Renal cortical epithelial cell (primary cell): ENCODE measurements at places on chromosomes 16 and 17. TPM values are rescaled to one million over a fixed set of nuclear protein-coding genes. Genes with fewer than 3 reads are reported as not detected.

KREMEN2 gene
- 0.50 and 1.9 TPM in 2 replicates for total RNA-seq

TBC1D3E gene
- not detected in 2 replicates for total RNA-seq

MYH13 gene
- total RNA-seq = not detected in 2 replicates

PERCC1 gene
- total RNA-seq = not detected in 2 replicates

ADAD2 gene
- total RNA-seq = 0.35 TPM in 1 of 2 replicates, not detected in the other

CMTM3 gene
- 11.6 and 22.2 TPM in 2 replicates for total RNA-seq

TBC1D3G gene
- total RNA-seq = not detected in 2 replicates

SOX8 gene
- 0.20 TPM in 1 of 2 replicates, not detected in the other for total RNA-seq

GRAP gene
- 0.15 and 0.17 TPM in 2 replicates for total RNA-seq

FBXO39 gene
- total RNA-seq = 0.20 TPM in 1 of 2 replicates, not detected in the other

MYL4 gene
- 0.15 TPM in 1 of 2 replicates, not detected in the other for total RNA-seq

DNA sequence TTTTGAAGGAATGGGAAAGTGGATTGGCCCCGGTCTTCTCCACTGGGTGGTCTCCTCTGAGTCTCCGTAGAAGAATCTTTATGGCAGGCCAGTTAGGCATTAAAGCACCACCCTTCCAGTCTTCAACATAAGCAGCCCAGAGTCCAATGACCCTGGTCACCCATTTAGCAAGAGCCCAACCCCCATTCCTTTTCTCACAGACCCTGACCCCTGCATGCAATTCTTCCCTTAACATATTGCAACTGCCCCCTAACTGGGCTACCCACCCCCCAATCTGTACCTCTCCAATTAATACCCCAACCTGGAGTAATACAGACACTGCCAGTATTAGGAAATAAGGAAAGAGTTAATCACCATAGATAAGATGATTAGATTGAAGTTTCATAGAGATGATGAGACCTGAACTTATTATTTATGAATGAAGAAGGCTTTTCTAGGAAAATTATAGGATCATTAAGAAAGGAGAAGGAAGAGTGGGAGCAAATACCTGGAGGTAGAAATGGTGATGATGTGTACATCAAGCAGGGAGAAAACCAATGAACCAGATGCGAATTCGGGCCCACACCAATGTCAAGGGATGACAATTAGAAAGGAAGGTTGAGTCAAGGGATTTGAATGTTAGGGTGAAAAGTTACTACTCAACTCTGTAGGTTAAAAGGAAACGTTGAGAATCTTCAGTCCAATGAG is 2.4 kb downstream of the CCL2 start:
- peak; percentile 31 for DNase-seq

DNA sequence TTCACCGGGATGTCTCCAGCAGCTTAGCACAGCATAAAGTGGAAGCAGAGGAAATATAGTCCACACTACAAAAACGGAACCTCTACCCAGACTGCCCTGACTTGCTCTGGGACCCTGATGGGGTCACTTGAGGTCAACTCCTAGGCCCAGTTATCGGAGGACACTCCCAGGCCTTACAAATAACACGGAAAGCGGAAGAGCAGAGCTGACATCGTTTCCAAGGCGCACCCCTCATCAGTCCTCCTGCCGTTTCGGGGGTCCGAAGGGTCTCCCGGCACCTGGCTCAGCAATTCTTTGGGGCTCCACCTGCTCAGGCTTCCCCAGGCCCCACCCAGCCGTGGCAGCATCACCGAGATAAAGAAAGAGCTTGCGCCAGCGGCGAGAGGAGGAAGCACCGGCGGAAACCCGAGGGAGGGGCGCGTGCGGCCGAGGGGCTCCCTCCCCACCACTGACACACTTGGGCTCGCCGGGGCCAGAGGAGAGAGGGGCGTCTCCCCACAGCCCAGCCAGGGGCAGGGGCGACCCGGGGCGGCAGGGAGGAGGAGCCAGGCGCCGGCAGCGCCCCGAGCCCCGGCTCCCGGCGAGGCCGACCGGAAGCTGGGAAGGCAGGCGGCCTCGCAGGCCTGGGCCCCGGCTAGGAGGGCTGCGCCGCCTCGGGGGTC is 727 bp downstream of the CORO7 start:
- no peak for DNase-seq

GRCh38 chr17:80995131-80995530 is 3.5 kb downstream of the CHMP6 start:
- no peak for DNase-seq

DNA sequence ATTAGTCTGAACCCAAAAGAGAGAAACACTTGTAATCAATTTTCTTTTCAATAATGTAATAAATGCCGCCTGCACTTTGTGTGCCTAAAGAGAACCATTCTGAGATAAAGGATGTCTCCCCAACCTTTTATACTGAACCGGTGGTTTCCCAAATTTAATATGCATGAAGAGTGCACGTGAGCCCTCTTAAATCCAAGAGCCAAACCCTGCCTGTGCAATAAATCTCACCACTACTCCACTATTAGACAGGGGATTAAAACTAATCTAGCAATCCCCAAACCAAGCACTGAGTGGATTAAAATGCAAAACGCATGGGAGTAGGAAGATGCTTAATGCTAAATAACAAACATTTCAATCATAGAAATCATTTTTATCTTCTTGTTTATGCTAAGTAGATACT is 351.0 kb upstream of the PSMD7 start:
- DNase-seq = no peak

DNA sequence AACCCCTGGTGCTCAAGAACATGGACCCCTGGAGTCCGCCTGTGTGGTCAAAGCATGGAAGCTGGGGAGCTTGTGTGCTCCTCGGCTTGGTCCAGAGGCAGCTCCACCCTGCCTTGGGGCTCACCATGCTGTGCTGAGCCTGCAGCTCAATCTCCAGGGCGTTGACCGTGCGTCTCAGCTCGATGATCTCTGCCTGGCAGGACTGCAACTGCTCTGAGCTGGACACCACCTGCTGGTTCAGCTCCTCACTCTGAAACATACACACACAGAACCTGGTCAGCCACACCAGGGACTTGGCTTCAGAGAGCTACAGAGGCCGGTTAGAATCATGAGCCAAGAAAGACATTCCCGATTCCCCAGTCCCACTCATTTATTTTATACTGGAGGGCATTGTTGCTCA is 2.7 kb downstream of the KRT35 start:
- peak; percentile 58 for DNase-seq

GRCh38 chr17:8121681-8122421 is 2.1 kb downstream of the HES7 start:
- no peak for DNase-seq

GRCh38 chr17:40283662-40284061 is 4.0 kb upstream of the CDC6 start:
- DNase-seq = peak; percentile 99

GRCh38 chr17:5526821-5527598 is 40.6 kb downstream of the MIS12 start:
- peak; percentile 96 for DNase-seq

GRCh38 chr17:15928286-15928785 is 16.6 kb upstream of the ADORA2B start:
- no peak for DNase-seq

- no peak for DNase-seq
Measured at GRCh38 chr16:30186782-30187555, 3.6 kb downstream of the CORO1A start.

GRCh38 chr16:27169511-27170071 is 33.7 kb upstream of the KDM8 start:
- peak; percentile 18 for DNase-seq

GRCh38 chr17:78258323-78259191 is 27.1 kb downstream of the TMEM235 start:
- no peak for DNase-seq

DNA sequence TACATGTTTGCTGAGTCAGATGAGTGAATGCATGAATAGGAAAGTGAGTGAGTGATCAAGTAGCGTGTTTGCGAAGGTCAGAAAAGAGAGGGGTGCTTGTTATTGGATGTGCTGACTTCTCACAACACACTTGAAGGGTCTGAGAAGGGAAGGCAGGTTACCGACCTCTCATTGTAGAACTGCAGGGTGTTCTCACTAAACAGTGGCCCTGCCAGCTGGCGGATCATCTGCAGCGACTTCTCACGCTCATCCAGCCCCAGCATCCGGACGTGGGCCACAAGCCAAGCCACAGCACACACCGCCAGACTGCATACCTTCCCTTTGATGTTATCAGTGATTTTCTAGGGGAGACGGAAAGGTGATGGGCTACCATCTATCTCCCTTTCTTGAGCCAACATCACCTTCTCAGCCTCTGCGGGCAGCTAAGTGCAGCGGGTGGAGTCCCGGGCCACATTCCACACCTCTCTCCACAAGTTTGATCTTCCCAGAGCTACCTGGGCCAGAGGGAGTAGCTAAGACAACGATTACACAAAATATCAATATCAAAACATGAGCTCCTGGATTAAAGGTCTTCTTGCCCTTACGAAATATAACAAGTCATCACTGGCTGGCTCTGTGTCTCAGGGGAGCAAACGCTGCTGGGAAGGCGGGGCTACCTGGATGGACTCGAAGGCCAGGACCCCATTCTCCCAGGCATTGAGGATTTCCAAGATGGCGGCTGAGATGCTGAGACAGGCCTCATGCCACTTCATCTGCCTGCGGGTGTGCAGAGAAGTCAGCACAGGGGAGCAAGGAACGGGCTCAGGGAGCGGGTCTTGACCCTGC is 11.0 kb downstream of the CSF3 start:
- DNase-seq = no peak

DNA sequence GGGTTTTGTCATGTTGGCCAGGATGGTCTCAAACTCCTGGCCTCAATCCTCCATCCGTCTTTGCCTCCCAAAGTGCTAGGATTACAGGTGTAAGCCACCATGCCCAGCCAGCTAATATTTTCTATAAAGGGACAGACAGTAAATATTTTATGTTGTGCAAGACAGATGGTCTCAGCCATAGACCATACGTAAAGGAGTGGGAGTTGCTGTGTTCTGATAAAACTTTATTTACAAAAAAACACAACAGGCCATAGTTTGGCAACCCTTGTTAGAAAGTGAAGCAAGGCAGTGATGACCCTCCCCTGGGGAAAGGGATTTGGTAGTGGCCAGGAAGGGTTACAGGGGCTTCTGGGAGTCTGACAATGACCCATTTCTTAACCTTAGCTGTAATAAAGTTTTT is 119.7 kb downstream of the GSG1L start:
- DNase-seq = no peak

DNA sequence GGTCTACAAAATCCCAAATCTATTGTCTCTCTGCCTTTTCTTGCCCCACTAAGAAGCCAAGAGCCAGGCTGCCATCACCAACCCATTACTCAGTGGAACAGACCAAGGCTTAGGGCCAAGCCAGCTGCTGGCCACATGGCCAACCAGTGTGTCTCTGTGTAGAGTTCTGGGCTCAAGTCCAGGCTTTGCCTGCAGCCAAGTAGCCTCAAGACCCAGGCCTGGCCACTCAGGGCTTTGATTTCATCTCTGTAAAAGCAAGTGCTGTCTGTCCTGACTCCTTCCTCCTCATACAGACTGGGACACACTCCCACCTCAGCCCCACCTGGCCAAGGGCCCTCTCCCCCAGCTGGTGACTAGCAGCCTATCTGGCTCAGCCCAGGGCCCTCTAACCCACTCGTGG is 14.6 kb downstream of the SREBF1 start:
- DNase-seq = no peak

- DNase-seq = no peak
Measured at GRCh38 chr17:80689129-80689619, 144.5 kb downstream of the RPTOR start.

GRCh38 chr17:80971704-80972304 is 19.8 kb upstream of the CHMP6 start:
- no peak for DNase-seq

DNA sequence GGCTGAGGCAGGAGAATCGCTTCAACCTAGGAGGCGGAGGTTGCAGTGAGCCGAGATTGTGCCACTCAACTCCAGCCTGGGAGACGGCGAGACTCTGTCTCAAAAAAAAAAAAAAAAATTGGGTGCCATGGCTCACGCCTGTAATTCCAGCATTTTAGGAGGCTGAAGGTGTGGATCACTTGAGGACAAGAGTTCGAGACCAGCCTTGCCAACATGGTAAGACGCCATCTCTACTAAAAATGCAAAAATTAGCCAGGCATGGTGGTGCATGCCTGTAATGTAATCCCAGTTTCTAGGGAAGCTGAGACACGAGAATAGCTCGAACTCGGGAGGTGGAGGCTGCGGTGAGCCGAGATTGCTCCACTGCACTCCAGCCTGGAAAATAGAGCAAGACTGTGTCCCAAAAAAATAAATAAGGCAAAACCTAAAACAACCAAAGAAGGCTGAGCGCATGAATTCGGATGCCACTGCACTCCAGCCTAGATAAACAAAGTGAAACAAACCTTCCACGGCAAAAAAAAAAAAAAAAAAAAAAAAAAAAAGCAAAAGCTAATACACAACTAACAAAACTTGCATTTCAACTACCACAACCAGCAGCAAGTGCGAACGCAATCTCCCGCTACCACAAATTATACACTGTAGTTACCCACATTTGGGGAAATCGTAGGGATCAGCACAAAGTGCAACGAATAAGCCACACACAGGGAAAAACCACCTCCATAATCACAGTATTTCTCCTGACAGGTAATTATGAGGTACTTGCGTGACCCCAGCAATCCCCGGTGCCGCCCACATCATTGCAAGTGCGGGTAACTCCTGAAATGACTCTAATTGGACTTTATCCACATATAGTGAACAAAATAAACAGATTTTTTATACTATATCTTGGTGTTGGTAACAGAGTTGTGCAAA is 25.6 kb downstream of the TEX14 start:
- no peak for DNase-seq

GRCh38 chr17:78425429-78425828 is 47.0 kb downstream of the PGS1 start:
- no peak for DNase-seq

- no peak for DNase-seq
Measured at GRCh38 chr16:35749253-35750141, 2290.1 kb downstream of the TP53TG3F start.

GRCh38 chr17:550463-551180 is 164.0 kb downstream of the VPS53 start:
- DNase-seq = peak; percentile 77
